Inflammatory macrophage (primary cell): ENCODE measurements at places on chromosomes 6 and 20.

DNA sequence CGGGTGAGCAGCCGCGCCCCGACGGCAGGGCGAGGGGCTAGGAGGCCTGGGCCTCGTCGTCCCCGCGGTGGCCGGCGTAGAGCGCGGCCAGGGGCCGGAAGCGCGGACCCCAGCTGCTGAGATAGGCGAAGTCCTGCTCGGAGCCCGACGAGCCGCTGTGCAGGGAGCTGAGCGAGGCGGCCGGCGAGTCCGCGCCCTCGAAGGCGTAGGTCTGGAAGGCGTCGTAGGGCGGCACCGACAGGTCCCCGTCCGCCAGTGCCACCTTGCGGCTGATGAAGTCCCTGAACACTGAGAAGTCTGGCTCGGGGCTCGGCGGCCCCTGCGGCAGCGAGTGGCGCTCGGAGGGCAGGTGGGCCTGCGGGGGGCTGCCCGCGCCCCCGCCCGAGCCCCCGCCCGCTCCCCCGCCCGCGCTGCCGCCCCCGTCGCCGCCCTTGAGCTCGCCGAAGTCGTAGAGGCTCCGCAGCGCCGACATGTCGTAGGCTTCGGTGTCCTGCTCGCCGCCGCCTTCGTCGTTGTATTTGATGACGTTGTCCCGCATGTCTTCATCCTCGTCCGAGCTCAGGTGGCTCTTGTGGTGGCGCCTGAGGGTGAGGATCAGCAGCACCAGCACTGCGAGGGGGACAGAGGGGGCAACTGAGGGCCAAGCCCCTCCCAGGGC lies 56.5 kb downstream of the CD40 start:
- peak; percentile 52 for DNase-seq

GRCh38 chr6:147618927-147619326 lies 110.4 kb downstream of the SAMD5 start:
- no peak for DNase-seq

- DNase-seq: no peak
Measured at GRCh38 chr6:141261016-141261671, 871.6 kb upstream of the GJE1 start.

DNA sequence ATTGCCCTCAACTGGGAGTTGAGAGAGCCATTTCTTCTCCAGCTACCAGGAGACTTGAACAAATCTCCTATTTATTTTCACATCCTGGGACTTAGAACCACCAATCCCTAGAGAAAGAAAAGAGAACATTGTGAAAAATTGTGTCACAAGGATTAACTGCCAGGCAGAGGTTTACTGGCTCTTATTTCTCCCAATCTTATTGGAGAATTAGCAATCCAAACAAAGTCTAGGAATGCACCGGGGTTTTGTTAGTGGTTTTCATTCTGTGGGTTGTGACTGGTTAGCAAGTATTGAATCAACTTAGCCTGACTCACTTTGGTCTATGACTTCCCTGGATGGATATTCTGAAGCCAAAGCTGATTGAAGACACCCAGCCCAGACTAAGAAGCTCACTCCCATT lies 21.2 kb upstream of the ENPP5 start:
- DNase-seq: no peak

DNA sequence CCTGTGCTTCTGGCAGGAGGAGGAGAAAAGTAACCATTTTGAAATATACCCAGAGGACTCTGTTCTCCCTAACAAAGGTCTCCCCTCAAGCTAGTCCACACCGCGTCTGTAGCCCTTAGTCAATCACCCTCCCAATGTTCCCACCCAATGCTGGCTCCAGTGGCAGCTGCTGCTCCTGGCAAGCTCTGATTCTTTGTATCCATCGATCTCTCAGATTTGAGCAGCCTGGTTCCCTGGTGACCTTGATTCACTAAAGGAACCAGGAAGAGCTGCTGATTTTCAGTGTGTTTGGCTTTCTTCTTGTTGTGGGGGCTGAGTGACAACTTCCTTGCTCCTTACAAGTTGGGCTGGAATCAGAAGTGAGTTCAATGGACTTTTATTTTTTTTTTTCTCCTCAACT lies 68.5 kb downstream of the FOXC1 start:
- no peak for DNase-seq

DNA sequence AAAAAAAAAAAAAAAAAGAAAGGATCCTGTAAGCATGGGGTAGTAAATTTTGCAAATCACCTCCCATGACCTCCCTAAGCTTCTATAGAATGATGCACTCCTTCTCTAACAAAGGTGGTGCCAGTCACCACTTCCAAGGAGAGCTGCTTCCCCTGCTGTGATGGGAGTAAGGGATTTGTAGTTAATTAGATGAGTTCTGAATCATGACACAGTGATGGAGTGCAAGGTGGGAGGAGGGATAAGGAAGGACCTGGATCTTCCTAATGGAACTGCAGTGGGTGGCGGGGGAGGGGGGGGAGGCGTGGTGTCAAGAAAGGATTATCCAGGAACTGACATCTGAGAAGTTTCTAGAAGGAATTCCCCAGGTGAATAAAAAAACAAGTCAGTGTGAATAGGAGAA lies 47.8 kb downstream of the NRN1 start:
- no peak for DNase-seq

- DNase-seq: peak; percentile 36
Measured at GRCh38 chr6:100366419-100366818, 98.3 kb downstream of the SIM1 start.

- no peak for DNase-seq
Measured at GRCh38 chr20:30937790-30938189, 319.7 kb upstream of the DEFB115 start.
